ENCODE measurements at places on chromosomes 12 and 14.

GRCh38 chr12:114499338-114499737 lies 93.4 kb upstream of the TBX5 start:
- DNase-seq: no peak

GRCh38 chr12:52091869-52092268 lies 12.4 kb downstream of the SMIM41 start:
- no peak for DNase-seq

- no peak for DNase-seq
These were observed 58.2 kb upstream of the ZFP36L1 start for GRCh38 chr14:68851078-68851477.

DNA sequence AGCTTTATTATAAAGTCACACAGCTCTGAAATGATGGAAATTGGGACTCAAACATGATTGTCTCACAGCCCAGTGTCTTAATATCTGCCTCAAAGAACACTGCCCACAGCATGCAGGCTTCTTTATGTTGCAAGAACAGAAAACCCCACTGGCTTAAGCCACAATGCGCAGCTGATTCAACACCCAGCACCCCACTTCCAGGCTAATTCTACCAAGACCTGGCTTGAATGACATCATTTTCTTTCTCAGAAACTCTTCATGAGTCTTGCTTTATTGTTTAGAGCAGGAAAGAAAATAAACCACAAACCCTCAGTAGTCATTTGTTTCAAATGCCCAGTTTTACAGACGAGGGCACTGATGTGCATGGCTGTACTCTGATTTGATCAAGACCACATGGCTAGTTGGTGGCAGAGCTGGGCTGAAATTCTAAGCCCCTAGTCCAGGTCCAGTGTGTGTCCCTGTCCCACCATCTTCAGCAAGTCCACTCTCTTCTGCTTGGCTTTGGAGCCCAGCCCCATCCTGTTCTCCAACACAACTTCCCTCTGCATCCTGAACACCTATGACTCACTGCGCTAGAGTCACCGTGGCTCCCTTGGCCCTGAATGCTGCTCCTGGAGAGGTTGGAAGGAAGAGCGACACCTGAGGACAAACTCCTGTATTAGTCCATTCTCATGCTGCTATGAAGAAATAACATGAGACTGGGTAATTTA lies 50.3 kb upstream of the SRSF5 start:
- peak; percentile 69 for DNase-seq

DNA sequence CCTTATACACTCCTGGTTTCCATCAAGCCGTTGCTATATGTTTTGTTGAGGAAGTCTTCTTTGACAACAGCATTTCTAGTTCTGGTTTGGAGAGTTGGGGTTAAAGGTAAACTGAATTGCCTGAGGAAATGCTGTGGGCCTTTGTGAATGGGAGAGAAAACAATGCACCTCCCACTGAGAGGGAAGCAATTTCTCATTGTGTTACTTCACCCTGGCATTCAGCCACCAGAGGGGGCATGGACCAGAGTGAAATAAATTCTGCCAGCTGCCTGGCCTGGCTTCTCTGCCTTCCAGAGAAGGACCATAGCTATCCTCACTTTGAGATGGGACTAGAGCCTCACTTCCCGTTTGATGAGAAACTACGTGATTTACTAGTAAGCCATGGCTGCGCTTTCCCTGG lies 475.3 kb downstream of the EGLN3 start:
- DNase-seq: no peak

GRCh38 chr12:69514111-69514510 lies 43.9 kb downstream of the FRS2 start:
- DNase-seq: no peak

DNA sequence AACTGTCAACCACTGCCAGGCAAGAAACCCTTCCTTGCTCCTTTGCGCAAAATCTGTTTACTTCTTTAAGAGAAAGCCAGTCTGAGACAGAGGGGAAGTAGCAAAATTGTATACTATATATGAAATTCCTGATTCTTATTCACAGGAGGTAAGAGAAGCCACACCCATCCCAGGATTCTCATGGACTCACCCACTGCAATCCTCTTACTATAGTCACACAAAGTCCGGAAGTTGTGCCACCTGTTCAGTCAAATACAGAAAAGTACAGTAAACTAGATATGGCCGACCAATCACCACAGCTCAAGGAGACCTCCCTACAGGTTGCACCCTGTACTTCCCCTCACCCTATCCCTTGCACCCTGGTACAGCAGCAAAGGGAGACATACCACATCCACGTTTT lies 2.9 kb downstream of the PRMT5 start:
- DNase-seq: no peak

GRCh38 chr12:41013881-41014642 lies 174.1 kb upstream of the PDZRN4 start:
- DNase-seq: no peak

DNA sequence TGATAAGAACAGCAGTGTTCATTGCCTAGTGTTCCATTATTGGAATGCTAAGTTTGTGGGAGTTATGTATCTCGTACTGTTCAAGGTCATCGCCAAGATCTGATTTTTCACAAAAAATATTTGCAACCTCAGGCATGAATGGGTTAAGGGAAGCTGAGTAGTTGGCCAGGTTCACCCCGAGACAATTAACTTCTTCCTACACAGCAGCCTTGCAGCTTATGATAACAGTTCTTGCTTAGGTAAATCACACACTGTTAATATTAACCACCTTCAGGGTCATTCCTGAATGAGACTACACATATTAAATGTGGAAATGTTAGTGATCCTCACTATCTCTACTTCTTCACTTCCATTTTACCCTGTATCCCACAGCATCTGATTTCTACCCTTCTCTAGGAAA lies 18.0 kb downstream of the FKBP11 start:
- no peak for DNase-seq

GRCh38 chr12:19695244-19696098 lies 256.2 kb downstream of the AEBP2 start:
- no peak for DNase-seq

GRCh38 chr12:103540319-103540718 lies 44.6 kb upstream of the C12orf42 start:
- DNase-seq: no peak

DNA sequence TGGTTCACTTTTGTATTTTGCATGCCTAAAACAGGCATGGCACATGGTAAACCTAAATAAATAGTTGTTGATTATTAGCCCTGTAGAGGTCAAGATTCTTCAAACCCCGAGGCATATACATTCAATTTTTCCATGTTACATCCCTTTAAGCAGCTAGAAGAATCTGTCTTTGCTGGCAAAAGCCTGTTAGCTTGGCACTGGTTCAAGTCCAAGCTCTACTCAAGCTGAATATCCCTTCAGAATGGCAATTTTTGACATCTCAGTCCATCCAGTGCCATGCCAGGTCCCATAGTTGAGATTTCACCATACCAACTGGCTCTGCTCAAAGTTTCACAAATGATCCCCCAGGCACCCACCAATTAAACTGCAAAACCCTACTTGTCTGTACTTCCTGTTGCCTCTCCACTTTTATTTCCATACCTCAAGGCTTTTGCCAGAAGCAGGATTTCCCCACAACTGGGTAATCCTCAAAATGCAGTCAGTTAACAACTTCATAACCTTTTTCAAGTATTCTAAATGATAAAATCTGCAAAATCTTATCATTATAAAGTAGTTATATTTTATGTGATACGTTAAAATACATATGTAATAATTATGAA lies 9.0 kb upstream of the DCN start:
- DNase-seq: no peak

DNA sequence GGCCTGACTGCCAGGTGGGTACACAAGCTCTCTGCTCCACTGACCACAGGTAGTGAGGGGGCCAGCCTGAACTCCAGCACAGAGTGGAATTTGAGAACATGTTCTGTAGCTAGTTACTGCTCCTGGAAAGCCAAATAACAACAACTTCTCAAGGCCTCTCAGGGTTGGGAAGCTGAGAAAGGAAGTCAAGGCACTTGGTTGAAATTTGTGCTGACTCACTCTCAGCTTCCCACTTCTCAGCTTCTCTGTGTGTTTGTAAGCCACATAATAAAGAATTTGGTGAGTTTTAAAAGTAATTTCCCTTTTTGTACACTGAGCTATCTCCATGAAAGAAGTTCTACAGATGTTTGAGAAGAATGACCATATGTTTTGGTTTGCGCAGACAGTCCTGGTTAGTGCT lies 234.9 kb downstream of the KTN1 start:
- DNase-seq: no peak

GRCh38 chr14:99267837-99268781 lies 3.9 kb downstream of the BCL11B start:
- no peak for DNase-seq

GRCh38 chr12:92623386-92623785 lies 79.4 kb upstream of the PLEKHG7 start:
- no peak for DNase-seq

DNA sequence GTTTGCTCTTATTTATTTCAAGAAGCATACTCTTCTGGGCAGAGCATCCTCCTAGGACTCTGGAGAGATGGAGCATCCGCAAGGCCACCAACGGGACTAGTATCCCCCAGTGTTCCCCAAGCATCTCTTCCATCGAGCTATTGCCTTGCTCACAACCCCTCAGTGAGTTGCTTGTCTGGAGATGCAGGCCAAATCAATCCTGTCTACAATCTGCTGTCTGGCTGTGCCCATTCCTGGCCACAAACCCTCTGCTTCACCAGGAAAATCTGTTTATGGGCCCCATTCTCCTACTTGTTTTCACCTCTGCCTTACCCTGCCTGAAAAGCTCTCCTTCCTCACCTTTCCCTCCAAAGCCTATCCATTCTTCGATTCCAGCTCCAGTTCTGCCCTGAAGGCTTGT lies 219.2 kb downstream of the CACNA1C start:
- no peak for DNase-seq

- peak; percentile 71 for DNase-seq
These were observed 127.1 kb downstream of the FIGNL2 start for GRCh38 chr12:51721282-51721940.

DNA sequence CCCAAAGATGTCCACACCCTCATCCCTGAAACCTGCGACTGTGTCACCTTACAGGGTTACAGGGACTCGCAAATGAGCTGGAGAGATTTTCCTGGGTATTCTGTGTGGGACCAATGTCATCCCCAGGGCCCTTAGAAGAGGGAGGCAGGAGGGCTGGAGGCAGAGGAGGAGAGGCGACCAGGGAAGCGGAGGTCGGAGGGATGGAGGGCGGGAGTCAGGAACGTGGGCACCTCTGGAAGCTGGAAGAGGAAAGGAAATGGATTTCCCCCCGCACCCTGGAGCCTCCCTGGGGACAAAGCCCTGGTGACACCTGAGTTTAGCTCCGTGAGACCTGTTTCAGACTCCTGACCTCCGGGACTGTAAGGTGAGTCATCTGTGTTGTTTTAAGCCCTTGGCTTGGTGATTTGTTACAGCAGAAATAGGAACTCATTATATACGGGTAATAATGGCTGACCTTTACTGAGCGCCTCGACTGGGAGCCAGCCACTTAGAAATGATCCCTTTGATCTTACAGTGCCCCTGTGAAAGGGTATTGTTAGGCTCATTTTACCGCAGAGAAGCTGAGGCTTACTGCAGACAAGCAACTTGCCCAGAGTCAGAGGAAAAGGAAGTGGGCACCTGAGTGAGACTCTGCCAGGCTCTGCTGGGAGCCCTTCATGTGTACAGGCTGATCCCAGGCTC lies 29.3 kb upstream of the FZD10 start:
- DNase-seq: no peak

DNA sequence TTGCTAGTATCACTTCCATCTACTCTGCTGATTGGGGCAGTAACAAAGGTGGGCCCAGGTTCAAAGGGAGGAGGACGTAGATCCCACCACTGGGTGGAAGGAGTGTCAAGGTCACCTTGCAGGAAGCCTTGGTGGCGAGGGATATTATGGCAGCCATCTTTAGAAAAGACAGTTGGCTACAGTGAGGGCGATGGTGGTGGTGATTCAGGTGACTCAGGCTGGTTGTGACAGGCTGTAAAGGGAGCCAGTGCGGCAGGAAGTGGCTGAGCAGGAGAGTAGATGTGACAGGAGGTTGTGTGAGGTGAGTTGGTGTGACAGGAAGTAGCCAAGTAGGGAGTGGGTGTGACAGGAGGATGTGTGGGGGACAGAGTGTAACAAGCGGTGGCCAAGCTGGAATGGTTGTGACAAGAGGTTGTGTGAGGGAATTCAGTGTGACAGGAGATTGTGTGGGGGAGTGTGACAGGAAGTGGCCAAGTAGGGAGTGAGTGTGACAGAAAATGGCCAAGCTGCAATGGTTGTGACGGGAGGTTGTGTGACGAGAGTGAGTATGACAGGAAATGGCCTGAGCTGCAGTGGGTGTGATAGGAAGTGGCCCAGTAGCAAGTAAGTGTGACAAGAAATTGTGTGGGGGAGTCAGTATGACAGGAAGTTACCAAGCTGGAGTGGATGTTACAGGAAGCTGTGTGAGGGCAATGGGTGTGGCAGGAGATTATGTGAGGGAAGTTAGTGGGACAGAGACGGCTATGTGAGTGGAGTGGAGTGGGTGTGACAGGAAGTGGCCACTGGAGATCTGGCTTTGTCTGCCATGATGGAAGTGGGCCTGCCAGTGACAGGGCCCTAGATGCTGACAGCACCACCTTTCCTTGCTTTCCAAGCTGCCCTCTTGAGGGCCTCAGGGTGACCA lies 136.5 kb upstream of the MYL2 start:
- DNase-seq: no peak

- DNase-seq: no peak
These were observed 68.2 kb downstream of the KLHL28 start for GRCh38 chr14:44893535-44893934.

DNA sequence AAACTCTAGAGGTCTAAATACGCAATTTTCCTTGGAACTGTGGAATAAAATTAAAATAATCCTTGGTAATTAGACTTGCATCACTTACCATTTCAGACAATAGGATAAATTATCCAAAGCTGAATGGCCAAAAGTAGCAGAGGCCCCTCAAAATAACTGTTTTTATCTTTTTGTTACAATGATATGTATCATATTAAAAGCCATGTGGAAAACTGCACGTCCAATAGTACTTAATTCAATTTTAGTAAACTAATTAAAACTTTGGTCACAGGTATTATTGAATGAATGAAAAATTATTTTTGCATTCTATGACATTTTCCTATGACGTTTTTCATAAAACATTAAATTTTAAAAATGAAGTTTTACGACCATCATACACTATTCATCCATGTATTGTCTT lies 98.5 kb downstream of the CDK17 start:
- no peak for DNase-seq

DNA sequence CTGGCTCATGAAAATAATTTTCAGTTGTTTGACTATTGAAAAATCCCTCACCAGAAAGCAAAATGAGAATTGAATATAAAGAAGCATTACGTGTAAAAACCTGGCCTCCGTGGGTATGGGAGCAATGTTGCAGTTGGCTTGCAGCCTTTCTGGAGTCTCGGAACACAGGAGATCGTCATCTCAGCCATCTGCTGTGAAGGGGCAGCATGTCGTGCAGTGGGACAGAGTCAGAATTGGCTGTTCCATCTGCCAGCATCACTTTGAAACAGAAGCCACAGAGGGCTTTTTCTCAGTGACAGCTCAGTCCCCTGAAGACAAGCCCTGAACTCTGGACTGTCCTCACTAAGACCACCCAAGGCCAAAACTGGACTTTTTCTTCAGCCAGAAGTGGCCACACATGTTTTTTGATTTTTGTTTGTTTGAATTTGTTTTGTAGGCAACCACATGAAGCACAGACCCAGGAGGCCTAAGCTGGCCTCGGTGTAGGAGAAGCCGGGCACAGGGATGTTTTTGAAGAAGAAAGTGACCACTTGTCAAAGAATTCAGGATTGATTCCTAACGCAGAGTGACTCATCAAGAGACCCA lies 170.8 kb upstream of the DYRK2 start:
- no peak for DNase-seq

GRCh38 chr14:99549684-99550083 lies 54.3 kb downstream of the CCDC85C start:
- no peak for DNase-seq

- DNase-seq: no peak
These were observed 54.9 kb upstream of the GNG2 start for GRCh38 chr14:51805541-51805940.

- no peak for DNase-seq
These were observed 88.1 kb upstream of the CPSF6 start for GRCh38 chr12:69151254-69151764.
